NCI-H1105 (cell line): ENCODE measurements at places on chromosomes 3 and 15.

DNA sequence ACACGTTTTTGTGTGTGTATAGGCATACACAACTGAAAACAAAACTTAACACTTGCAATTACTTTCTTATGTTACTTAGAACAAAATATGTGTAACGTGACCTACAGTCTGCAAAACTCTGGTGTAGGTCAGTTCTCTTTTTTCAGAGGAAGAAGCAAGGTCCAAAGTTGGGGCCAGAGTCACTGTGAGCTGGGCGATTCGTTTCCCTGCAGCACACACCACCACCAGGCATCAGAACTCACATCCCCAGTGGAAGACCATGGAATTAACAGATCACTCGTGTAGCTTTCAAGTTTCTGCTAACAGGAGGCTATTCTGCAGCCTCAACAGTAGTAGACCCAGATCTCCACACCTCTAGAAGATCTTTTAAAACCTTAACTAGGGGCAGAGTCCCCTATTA lies 25.8 kb downstream of the ANP32A start:
- DNase-seq, result no peak

GRCh38 chr3:142053244-142053643 lies 96.1 kb downstream of the TFDP2 start:
- no peak for DNase-seq

DNA sequence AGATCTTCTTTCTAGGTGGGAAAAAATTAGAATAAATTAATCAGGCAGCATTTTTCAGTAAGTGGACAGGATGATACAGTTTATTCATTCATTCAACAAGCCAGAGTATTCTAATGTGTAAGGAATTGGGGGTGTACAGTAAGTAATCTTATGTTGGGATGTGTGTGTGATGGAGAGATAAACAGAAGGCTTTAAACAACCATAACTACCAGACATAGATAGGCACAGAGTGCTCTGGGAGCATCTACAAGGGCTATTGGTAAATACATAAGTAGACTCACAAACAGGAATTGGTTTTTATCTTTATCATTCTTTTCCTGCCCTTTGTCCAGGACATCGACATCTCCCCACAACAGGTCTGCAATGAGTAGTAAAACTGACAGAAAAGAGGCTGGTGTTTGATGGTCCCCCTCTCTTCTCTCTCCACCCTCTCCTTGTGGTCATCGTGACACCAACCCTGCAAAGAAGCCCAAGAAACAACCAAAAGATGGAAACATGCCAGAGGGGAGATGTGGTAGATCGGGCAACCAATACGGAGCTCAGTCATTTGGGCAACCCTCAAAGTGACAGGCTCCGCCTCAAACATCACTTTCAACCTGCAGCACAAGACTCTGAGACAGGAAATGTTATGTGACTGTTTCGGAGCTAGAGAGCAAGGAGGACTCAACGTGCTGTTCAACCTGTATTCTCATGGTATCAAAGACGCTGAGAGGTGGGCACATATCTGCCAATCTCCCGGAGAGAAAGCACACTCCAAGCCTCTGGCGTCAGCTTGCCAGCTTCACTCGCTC lies 28.7 kb upstream of the B3GNT5 start:
- no peak for DNase-seq

- no peak for DNase-seq
These were observed 21.9 kb downstream of the KLHL6 start for GRCh38 chr3:183533412-183534132.

GRCh38 chr3:141979050-141979671 lies 102.7 kb downstream of the ATP1B3 start:
- no peak for DNase-seq

DNA sequence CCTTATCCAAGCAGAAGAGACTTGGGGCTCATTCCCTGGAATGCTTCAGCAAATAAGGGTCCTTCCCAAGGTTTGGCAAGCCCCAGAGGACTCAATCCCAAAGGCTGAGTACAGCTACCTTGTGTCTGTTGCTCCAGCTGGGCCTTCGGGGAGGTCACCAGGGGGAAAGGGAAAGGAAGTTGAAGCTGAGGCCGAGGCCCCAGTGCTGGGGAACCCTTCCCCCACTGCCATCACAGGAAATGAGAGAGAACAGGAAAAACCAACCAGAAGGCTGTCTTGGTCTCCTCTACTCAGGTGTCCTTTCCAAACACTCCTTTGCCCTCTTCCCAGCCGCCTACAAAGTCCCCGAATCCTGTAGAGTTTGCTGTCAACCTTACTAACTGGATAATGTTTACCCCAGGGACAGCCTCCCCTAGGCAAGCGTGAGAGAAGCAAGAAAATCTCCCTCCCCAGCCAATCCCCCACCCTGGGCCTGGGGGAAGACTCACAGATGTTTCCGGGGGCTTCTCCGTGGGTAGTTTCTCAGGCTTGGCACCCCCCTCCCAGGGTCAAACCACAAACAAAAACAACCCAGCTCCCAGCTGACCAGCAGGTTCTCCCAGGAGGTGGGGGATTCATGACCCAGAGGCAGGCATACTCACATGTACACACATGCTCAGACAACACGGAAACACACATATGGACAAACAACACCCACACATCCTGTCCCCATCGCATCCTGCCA lies 5.5 kb downstream of the CSRNP1 start:
- no peak for DNase-seq

DNA sequence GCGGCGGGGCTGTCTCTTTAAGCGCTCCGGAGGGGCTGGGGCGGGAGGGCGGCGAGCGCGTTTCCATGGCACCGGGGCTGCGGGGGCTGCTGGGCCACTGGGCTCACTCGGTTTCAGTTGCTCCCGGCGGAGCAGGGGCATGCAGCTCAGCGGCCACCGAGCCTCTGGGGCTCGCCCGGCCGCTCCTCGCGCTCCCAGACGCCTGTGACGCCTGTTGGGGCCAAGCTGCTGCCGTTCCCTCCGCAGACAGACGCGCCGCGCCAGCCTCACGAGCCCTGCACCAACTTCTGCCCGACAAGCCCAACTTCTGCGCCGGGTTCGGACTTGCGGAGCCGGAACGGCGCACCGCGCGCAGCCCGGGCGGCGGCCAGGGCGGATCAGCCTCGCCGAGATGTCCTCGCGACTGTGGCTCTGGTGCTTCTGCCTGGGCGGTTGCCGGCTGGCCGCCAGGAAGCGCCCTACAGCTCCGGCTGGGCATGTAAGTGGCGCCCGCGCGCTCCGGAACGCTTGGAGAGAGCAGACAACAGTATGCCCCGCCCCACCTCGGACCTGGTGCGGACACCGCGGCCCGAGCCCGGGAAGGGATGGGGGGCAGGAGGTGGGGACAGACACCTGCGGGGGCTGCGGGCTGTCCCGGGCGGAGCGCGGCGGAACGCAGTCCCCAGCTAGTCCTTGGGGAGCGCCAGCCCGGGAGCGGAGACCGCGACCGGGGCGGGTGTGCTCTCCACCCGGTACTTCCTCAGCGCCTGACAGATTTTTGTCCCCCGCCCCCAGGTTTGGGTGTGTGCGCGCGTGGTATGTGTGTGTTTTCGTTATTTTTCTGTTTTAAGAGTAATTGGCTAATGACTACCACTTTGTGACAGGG lies 154.1 kb upstream of the GOLIM4 start:
- DNase-seq, result peak; percentile 91

DNA sequence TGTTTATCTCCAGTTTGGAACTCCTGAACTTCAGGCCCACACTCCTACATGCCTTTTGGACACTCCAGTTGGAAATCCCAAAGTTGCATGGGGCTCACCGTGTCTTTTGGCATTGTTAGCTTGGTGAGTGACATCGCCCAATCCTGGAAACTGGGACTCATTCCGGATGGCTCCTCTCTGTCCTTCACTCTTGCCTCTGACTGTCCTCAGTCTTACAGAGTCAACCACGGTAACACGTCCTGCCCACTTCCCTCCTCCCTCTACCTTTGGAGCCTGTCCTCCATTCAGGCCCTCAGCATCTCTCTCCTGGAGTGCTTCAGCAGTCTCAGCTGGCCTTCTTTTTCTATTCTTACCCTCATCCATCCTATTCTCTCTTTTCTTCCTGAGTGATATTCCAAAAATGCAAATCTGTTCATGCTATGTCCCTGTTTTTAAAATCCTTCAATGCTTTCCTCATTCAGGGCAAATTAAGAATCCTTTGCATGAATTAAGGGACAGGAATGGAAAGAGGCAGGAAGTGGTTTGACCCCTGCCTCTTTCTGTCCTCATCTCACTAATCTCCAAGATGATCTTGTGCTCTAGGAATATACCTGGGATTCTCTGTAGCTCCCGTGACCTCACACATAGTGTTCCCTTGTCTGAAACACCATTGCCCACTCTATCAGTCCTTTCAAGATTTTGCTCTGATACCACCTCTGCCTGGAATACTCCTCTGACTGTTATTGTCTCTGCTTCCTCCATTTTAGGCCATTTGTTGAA lies 42.5 kb downstream of the LPP start:
- no peak for DNase-seq
